ENCODE measurements at places on chromosomes 3 and 15.

DNA sequence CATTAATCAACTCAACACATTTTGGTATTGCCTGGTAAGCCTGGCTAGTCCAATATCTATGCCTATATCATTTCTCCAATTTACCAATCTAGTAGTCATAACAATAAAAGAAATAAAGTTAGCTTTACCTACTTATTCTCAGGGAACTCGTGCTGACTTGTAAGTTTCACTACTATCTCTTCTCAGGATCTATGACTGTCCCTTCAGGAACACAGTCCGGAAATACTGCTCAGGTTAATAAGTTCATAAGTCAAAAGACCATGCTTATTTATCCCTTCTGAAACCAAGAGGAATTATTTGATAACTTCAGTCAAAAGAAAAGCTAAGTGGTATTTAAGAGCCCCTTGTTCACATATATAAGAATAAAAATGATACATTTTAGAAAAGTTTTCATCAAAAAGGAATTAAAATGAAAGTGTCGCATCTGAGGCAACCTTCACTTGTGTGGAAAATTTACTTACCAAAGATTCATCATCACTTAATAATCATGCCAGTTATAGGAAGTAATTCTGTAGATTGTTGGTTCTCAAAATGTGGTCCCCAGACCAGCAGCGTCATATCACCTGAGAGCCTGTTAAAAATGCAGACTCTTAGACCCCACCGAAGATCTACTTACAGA, 15.5 kb upstream of the THRB start:
- DNase-seq = no peak

GRCh38 chr3:106247902-106248684, 379.3 kb upstream of the CBLB start:
- no peak for DNase-seq

DNA sequence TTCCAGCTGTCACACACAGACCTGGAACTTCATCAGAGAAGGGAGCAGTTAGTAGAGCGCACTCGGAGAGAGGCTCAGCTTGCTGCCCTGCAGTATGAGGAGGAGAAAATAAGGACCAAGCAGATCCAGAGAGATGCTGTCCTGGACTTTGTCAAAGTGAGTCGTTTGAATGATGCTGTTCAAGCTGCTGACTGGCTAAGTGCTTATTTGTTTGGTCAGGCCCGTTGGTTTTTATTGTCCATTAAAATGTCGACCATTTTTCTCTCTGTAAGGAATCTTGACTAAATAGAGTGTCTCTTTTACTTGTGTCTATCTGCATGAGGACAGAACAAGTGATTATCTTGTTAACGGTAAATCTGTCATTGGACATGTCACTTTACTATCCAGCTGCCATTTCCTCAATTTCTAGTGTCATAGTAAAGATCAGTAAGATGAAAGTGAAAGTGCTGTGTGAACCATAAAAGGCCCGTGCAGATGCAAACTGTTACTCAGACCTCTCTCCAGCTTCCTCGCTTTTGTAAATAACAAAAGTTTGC, 56.9 kb downstream of the LRCH3 start:
- no peak for DNase-seq

DNA sequence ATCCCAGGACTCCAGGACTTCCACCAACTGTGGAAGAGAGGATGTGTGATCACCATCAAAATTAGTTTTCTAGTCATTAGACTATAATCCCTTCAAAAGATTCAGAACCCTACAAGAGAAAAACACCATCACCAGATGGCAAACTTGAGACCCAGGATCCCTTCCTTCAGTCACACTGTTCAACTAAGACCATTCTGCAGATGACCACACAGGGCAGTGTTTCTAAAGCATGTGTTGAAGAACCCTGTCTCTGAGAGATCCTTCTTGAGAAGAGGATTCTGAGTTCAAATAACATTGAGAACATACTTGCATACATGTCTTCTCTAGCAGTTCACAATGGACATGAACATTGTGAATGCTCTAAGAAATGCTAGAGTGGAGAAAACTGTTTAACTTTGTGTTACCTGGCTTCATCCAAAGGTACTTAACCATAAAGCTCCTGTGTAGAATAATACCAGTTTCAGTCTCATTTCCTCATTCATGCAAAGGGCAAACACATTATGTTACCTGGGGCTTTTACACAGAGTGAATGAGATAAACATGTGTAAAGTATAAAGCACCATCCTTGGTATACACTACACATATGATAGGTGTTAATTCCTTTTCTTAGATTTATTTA, 2.4 kb upstream of the ADGRG7 start:
- DNase-seq = no peak

- DNase-seq = no peak
These were observed 232.5 kb downstream of the SQOR start for GRCh38 chr15:45867281-45867680.

DNA sequence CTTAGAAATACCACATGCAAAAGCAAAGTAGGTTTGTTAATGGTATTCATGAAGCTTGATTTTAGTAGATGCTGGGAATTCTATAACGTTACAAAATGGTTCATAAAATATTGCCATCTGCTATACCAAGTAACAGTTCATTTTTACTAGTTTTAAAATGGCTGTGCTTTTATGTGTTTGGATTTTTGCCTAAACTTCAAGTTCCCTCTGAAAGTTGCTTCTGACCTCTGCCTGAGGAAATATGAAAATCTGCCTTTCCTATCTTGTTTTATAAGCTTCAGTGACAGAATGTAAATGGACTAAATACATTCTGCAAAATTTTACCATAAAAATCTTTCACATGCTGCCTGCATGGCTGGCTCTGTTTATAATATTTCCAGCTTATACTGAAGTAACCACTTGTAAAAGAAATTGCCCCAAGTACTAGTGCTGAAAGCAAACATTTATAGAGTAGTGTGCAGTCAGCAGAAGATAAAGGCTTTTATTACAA, 560.7 kb upstream of the ROBO2 start:
- no peak for DNase-seq

Measured in effector memory CD4-positive, alpha-beta T cell (primary cell).